ENCODE measurements at places on chromosomes 1 and 21. TPM values are rescaled to one million over a fixed set of nuclear protein-coding genes. Genes with fewer than 3 reads are reported as not detected.

Gene ACTN2
- total RNA-seq: not detected

Gene PYHIN1
- total RNA-seq: not detected

Gene BSND
- not detected for total RNA-seq

Gene TDRD10
- 7.2 TPM for total RNA-seq

DNA sequence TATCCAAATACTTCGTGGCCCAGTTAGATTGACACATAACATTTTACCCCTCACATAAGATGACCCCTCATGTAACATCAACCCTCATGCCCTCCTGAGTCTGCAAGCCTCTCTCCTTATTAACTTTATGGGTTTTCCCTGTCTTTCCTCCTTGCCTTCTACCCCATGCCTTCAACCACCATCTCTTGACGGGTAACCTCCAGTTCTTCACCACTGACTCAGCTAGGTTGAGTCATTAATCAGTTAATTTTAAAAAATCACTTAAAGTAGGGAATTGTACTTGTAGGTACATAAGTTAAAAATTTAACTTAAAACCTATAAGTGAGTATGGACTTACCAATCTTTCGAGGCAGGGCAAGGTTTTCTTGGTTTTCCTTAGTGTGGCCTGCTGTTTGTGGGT is 330.7 kb downstream of the CAMTA1 start:
- no peak for DNase-seq

DNA sequence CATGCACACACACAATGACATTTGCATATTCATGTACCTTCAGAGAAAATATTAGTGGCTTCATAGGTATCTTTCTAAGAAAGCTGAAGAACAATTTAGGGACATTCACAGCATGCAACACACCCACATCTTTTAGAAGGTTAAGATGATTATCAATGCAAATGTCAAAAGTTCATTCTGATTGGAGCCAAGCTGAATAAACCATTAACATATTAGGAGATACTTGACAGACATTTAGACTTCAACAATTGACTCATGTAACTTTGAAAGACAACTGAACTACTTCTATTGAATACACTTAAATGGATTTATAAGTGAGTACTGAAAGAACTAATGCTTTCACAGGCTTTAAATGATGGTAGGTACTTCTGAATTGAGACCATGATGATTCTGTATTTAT is 111.1 kb downstream of the LHX8 start:
- no peak for DNase-seq

GRCh38 chr1:196115646-196116045 is 492.6 kb downstream of the KCNT2 start:
- no peak for DNase-seq

Gene PTGFR
- 0.13 TPM for total RNA-seq

DNA sequence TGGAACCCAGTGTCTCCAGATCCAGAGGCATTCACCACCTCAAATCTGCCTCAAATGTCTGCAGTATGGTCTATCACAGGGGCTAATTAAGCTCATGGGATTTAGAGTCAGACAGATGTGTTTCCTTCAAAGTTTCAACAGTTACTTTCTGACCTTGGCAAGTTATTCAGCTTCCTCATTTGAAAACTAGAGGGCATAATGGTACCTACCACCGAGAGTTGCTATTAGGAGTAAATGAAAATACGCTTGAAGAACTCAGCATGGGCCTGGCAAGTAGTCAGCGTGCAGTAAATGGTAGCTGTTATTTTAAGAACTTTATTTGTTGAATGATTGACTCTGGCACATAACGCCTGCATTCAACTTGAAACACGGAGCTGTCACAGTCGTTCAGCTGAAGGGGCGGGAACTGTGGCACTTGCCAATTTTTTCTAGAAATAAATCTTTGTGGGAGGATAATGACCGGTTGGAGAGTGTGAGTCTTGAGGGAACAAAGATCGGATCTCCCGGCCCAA is 1.2 kb upstream of the CAP1 start:
- DNase-seq: no peak

- no peak for DNase-seq
Observed at GRCh38 chr1:46476673-46477072, 13.0 kb upstream of the DMBX1 start.

- no peak for DNase-seq
Observed at GRCh38 chr1:155776414-155776813, 80.6 kb downstream of the GON4L start.

DNA sequence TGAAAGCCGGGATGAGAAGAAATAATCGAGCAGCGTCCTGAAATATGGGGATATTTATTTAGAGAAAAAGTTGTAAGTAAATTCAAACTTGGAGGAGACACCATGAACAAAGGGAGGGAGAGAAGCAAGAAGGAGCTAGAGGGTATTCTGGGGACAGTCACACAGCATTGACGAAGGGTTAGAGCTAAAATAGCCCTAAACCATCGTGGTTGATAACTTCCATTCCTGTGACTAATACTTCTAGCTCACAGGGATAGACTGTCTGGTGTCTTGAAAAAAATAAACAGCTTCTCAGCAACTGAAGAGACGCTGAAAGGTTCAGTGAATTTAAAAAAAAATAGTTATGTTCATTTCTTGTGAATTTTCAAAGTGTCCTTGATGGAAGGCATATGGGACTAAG is 86.7 kb downstream of the LRRC53 start:
- no peak for DNase-seq

Measured in dermis microvascular lymphatic vessel endothelial cell (primary cell).